ENCODE measurements at places on chromosomes 1 and 21. TPM values are rescaled to one million over a fixed set of nuclear protein-coding genes. Genes with fewer than 3 reads are reported as not detected.

The NEK2 gene
- 42.3 TPM for total RNA-seq

The GJA9 gene
- not detected for total RNA-seq

The CAMSAP2 gene
- 22.2 TPM for total RNA-seq

The SH3D21 gene
- total RNA-seq: 13.1 TPM

The CDCA8 gene
- total RNA-seq: 27.7 TPM

The USH2A gene
- 0.16 TPM for total RNA-seq

The FCRL5 gene
- total RNA-seq: 0.99 TPM

The LRRC41 gene
- total RNA-seq: 74.2 TPM

The CDC7 gene
- total RNA-seq: 44.7 TPM

The HRNR gene
- total RNA-seq: not detected

The GBP4 gene
- 0.63 TPM for total RNA-seq

The ZNF684 gene
- 5.0 TPM for total RNA-seq

DNA sequence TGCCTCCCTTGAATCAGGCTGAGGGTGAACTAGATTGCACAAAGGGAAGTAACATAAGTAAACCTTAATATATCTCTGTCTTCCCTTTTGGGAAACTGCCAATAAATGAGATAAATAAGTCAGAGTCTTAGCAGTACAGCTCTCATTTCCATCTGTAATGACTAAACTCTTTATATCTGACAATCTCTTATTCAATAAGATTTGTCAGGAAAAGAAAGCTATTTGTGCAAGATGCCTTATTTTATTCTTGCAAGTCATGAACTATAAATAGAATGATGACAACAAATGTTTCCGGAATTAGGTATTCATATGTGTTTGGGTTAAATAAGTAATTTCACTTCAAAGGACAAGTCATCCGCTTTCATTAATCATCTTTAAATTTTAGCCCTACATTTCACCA, 229.2 kb downstream of the PTGER3 start:
- no peak for DNase-seq

- no peak for DNase-seq
These were observed 224.9 kb upstream of the FGGY start for GRCh38 chr1:59071876-59072582.

DNA sequence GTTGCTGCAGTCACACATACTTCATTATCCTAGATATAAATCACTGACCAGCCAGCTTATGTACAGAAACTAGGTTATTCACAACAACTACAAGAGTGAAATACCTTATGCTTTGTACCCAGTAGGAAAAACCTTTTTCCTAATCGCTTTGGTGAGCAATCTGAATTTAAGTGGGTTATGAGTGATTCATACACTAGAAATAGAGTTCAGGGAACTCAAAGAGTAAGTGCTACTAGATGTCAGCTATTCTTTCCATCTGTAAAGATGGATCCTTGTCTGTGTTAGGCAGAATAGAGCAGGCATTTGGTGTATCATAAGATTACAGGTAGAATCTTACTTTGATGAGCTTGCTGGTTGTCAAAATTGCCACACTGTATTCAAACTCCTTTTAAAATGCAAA, 101.9 kb downstream of the ZNF644 start:
- no peak for DNase-seq

- DNase-seq: no peak
These were observed 33.7 kb downstream of the NENF start for GRCh38 chr1:212466437-212466836.

DNA sequence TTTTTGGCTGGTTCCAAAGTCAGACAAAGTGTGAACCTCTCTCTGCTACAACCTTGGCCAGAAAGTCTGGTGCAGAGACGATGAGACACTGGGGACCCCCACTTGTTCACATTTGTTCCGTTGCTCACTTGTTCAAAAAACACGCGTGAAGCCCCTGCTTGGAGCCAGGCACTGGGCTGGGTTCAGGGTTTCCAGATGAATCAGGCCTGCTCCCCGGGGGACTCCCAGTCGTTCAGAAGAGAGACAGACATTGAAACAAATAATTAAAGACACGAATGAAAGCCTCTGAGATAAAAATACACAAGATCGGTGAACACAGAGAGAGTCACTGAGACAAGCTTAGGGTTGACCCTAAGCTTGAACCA, 101.5 kb upstream of the RUNX3 start:
- no peak for DNase-seq

GRCh38 chr1:2428490-2428889, 16.1 kb upstream of the PEX10 start:
- no peak for DNase-seq

GRCh38 chr1:25174730-25175612, 57.3 kb downstream of the SYF2 start:
- DNase-seq: no peak

DNA sequence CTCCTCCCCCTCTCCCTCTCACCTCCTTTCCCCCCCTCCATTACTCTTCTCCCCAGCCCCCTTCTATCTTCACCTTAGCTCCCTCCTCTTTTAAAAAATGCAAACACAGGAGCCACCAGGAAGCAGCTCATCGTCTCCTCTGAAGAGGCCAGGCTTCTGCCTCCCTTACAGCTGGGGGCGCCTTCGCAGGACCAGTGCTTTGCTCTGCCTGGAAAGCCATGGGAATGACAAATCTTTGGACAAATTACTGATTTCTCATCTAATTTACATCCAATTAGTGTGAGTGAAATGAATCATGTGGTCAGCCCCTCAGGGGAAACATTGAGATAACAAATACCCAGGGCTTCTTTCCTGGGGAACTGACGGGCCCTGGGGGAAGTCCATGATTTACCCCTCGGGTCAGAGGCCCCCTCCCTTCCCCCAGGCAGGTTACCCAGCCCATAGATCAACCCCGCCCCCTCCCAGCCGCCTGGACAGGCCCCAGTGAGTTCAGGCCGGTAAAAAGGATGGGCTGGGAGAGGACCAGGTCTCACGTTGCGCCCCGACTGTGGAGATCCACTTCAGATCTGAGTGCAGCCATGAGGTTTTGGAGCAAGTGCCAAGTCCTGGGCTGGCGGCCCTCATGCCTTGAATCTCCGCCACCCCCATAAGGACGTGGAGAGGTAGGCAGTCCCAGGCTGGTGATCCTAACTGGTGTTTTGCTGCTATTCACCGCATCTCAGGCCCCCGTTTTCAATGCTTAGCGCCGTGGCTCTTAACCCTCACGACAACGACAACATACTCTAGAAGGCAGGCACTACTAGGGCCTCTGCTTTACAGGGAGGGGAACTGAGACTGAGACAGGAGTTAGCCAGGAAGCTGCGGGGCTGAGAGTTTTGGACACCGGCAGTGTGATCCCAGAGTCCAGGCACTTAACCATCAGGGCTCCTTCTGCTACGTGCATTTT, 300.8 kb downstream of the RRAGC start:
- peak; percentile 85 for DNase-seq

- DNase-seq: no peak
These were observed 39.1 kb upstream of the ADAM30 start for GRCh38 chr1:119935373-119935772.

DNA sequence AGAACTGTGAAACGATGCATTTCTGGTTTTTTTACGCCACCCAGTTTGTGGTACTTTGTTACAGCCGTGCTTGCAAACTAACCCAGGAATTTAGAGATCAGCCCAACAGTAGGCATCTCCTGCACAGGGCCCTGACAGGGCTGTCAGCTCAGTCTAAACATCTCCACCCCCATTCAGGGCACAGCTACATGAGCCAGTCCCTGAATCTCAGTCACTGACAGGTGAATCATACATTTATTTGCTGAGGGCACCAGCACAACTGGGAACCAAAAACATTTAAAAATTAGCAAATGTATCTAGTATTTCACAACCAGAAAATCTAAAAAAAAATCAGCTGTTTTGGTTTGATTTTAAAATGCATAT, 30.7 kb downstream of the PRDX6 start:
- DNase-seq: no peak

DNA sequence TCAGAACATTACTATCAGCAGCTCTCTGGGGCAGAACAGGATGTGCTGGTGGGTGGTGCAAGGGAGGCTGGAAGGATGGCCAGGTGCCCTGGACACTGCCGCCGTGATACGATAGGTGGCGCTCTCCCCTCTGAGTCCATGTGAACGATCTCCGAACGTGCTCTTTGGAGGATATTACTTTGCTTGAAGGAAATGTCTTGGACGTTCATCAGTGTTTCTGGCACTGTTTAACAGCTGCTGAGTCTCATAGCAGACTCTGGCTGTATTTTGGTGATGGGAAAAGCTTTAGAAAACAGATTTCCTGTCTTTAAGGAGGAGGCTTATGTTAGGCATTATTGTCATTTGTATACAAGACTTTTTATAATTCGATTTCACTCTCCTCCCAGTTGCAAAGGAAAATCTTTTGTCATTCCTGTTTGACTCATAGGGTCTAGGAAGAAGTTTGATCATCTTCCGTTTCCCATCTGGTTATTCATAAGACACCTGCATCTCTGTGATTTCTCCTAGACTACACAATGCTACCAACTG, 386.2 kb upstream of the ADGRL2 start:
- peak; percentile 95 for DNase-seq

DNA sequence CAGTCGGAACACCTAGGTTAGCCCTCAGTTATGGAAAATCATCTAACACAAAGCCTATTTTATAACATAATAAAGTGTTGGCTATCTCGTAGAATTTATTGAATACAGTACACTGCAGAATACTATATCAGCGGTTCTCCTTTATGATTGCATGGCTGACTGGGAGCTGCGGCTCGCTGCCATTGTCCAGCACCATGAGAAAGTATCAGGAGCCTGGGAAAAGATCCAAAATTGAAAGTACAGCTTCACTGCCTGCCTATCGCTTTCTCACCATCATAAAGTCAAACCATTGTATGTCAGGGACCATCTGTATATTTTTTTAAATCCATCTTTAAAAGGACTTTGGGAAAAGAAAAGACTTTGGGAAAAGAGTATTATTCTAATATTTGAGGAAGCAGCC, 111.9 kb upstream of the RAVER2 start:
- DNase-seq: no peak

GRCh38 chr1:200710166-200710565, 28.5 kb upstream of the CAMSAP2 start:
- DNase-seq: no peak

GRCh38 chr1:25095635-25096200, 136.6 kb downstream of the SYF2 start:
- DNase-seq: no peak

GRCh38 chr1:25195835-25196234, 36.5 kb downstream of the SYF2 start:
- DNase-seq: no peak

DNA sequence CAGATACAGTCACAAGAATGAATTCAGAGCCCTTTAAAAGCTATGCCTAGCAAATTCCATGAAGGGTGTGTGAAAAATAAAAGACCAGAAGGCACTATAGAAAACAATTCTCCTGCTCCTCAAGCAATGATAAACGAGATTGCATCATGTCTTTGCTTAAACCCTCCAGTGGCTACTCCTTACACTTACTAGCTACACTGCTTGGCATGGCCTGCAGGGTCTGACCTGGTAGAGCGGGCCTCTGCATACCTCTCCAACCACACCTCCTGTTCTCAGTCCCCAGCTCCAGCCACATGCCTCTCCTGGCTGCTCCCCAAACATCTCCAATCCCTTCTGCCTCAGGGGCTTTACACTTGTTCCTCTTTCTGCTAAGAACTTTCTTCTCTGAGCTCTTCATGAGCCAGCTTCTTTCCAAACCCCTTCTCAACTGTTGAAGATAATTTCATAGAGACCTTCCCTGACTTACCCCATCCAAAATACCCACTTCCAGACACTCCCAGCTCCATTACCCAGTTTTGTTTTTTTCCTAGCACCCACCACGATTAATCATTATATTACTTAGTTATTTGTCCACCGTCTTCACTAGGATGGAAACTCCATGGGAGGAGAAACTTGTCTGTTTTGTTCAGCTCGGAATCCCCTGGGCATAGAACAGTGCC, 11.2 kb upstream of the CREG1 start:
- DNase-seq: peak; percentile 70

- DNase-seq: no peak
These were observed 1059.5 kb upstream of the ADGRL4 start for GRCh38 chr1:80066060-80066459.

DNA sequence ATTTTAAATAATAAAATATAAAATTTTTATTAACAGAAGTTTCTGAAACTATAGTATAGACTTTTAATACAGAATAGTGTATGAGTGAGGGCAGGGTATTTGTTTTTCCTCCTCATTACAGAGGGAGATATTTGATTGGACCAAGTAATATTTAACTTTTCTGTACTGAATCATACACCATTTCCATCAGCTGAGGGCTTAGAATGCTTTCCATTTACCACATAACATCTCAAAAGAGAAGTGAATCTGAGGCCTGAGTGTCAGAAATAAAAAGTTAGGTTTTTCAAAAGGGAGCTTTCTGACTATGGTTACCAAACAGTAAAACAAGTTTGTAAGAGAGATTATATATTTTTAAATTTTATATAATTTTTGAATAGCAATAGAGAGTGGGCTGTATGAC, 29.5 kb downstream of the TLCD4 start:
- no peak for DNase-seq

- DNase-seq: peak; percentile 92
These were observed 7.8 kb downstream of the C1orf162 start for GRCh38 chr1:111481387-111482221.

DNA sequence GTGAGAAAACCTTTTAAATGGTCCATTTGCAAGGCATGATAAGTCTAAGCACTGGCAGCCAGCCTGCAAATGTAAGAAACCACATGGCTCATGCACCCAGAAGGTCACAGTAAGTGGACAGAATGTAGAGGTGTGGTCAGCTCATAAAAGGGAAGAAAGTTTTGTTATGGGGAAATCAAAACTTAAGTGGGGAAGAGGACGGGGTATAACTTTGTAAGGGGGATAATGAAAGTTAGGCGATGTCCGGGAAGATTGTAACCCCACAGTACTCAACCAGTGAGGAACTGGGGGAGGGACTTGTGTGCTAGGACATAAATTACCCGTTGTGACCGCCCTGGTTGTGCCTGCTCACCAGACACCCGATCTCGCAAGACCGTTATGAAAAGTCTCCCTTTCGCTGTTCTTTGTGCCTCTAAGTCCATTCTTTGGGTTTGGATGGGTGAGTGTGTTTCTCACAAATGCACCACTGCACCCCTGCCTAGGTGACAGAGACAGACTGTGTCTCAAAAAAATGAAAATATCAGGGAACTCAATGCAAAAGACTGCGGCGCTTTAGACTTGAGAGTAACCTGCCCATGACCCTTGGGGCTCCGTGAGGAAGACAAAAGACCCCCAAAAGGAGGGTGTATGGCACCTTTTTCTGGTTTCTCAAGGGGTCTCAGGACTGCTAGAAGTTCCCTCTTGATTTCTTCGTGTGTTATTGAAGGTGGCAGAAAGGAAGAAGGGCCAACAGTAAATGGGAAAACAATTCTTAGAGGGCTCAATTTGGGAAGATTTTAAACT, 28.6 kb upstream of the ZNF496 start:
- DNase-seq: no peak

DNA sequence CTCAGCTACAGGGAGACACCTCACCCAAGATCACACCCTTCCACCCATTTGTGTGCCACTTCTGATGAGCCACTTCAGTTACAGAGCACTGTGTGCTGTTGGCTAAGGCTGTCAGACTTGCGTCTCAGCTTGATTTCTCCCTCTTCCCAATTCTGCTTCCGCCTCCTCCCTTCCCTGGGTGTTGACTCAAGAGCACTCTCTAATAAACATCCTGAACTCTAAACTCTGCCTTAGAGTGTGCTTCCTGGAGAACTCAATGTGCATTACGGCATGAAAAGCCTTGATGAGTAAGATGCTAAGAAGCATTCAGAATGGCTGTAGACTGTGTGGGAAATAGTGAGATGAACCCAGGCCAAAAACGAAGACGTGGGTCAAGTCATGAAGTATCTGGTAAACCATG, 54.9 kb upstream of the S1PR1 start:
- no peak for DNase-seq
